ENCODE measurements at places on chromosomes 5 and 9.

- no peak for DNase-seq
Observed at GRCh38 chr5:74235552-74235951, 405.0 kb downstream of the ENC1 start.

- no peak for DNase-seq
Observed at GRCh38 chr9:29637471-29638237, 2064.4 kb upstream of the C9orf72 start.

GRCh38 chr5:36743891-36744772, 132.4 kb upstream of the NIPBL start:
- DNase-seq, result no peak

- no peak for DNase-seq
Observed at GRCh38 chr5:154508114-154508513, 30.1 kb upstream of the HAND1 start.

DNA sequence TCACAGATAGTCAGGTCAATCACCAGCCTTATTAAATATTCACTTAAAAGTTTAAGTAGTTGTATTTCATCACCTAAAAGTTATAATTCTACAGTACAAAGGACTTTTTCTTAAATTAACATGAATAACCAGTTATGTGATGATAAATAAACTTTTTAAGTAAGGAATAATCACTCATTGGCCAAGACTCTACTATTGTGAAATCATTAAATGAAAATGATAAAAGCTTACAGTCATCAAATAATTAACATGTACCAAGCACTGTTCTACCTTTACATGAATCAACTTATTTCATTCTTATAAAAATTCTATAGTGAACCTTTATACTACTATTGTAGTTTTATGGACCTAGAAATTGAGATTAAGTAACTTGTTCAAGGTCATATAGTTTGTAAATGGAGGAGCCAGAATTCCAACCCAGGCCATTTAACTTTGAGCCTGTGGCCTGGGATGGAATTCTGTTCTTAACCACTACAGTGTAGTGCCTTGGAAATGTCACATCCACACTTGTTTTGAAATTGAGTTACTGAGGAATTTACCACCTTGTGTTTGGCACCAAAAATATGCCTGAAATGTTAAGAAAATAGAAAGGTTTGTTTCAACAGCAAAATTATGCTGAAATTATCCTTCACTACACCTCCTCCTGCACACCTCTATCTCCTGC, 32.8 kb upstream of the MSANTD3 start:
- DNase-seq, result no peak

DNA sequence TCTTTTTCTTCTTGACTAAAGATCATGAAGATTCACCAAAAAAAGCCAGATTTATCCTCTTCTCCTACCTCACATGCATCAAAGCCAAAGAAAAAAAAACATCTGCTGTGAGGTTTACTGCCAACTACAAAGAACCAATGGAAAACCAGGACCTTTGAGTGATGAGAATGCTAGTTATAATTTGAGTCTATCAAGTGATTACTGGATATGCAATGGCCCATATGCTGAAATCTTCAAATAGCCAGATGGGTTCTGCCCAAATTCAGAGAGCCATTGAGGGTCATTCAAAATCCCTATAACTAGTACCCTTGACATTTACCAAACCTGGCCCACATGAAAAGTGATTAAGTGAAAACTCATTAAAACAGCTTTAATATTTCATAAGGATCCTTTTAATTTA, 78.4 kb upstream of the ACO1 start:
- DNase-seq, result no peak

- no peak for DNase-seq
Observed at GRCh38 chr9:96491079-96491879, 41.3 kb downstream of the HABP4 start.

GRCh38 chr5:1709171-1709803, 90.3 kb downstream of the MRPL36 start:
- DNase-seq, result no peak

DNA sequence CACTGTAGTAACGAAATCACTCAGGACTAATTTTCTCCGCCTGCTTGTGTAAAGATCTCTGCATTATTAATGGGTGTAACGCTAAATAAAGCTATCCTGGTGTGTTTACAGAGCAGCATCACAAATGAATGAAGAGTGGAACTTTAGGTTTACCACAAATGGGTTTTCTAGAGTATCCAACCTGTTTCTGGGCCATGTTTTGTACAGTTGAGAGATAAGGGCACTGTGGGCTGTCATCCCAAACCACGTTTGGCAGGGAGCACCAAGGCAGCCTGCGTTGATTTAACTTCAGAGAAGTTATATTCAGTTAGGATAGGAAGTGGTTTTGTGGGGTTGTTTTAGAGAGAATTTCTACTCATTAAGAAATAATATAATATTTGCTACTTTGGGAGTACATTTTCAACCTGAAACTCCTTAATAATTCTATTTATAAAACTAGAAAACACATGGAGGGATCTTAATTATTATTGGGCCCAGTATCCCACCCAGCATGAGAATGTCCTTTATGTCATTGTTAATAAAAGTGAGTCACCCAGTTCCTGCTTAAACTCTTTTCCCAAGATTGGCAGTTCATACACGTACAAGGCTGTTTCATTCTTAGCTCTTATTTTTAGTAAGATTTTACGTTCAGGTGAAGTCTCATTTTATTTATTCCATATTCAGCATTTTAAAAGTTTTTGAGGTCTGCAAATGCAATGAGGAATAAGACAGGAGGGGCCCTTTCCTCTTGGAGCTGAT, 8.0 kb downstream of the KCNN2 start:
- DNase-seq, result no peak

- DNase-seq, result no peak
Observed at GRCh38 chr9:121105531-121105930, 30.8 kb downstream of the CNTRL start.

- no peak for DNase-seq
Observed at GRCh38 chr5:13632676-13633075, 311.8 kb downstream of the DNAH5 start.

DNA sequence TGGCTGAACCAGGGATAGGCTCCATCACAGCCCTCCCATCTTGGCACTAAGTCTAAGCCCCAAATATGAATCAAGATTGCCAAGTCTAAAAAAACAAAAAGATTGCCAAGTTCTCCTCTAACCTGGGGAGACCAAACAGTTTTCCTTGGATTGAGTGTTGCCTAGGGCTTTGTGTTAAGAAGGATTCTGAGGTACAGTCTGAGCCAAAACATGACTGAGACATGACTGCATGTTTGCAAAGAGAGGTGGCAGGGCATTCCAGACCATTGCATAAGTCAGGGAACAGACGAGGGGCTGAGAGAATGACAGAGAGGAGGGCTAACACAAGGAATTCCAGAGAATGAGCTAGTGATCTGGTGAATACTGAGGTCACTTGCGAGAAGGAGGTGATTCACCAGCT, 11.4 kb downstream of the LAMC3 start:
- no peak for DNase-seq

DNA sequence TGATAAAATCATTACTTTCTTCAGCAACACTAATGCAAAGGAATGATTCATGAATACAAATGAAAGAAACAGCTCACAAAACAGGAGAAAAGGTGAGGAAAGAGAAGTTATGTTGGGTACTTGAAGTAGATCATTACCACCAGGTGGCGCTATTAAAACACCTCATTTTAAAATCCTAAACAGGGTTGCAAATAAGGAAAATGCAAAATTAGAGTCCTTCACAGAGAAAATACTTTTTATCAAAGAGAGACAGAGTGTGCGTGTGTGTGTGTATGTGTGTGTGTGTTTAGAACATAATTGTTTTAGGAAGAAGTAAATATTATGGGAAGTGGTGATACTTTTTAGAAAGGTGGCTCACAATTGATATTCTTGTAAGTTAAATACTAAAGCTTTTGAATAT, 49.5 kb upstream of the CD180 start:
- peak; percentile 39 for DNase-seq

- DNase-seq, result no peak
Observed at GRCh38 chr5:57665146-57665936, 182.7 kb upstream of the ACTBL2 start.

- no peak for DNase-seq
Observed at GRCh38 chr5:179901462-179901861, 6.2 kb downstream of the TBC1D9B start.

GRCh38 chr5:35821513-35821912, 35.2 kb upstream of the IL7R start:
- DNase-seq, result no peak

GRCh38 chr5:137231540-137231939, 267.6 kb downstream of the SPOCK1 start:
- DNase-seq, result no peak

GRCh38 chr5:151718153-151718552, 31.4 kb upstream of the SPARC start:
- no peak for DNase-seq

Measured in BE2C (cell line).